ENCODE measurements at places on chromosomes 4 and X. TPM values are rescaled to one million over a fixed set of nuclear protein-coding genes. Genes with fewer than 3 reads are reported as not detected.

SMIM14 gene
- 16.8 TPM for total RNA-seq

TRO gene
- total RNA-seq = 3.2 TPM

CRMP1 gene
- not detected for total RNA-seq

- DNase-seq = no peak
Observed at GRCh38 chr4:132893787-132894186, 255.3 kb upstream of the PCDH10 start.

DNA sequence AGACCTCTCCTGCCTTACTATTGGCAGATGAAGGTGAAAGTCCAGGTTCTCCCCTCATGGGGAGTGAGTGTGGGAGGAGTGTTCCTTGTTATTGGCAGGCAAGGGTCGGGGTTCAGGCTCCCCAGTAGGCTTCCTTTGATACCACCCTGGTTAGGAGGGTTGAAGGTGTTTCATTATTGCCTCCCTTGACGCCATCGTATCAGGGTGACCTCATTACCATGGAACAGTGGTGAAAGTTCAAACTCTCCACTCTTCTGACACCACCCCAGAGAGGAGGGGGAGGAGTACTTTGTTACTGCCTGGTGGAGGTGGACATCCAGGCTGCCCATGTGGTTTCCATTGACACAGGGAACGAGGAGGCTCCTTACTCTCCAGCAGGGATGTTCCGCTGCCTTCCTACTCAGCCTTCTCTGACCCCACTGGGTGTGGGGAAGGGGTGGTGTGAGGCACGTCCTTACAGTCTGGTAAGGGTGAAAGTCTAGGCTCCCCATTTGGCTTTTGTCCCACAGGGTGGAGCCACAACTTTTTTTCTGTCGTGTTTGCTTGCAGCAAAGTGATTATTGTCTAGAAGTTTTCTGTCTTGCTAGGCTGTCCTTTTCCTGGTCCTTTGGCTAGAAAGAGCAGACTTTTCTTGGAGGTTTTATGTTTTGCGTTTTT is 37.2 kb upstream of the USP9X start:
- DNase-seq = no peak

GRCh38 chr4:152719801-152720556 is 40.2 kb upstream of the TMEM154 start:
- DNase-seq = no peak
